ENCODE measurements at places on chromosomes 6 and 20.

DNA sequence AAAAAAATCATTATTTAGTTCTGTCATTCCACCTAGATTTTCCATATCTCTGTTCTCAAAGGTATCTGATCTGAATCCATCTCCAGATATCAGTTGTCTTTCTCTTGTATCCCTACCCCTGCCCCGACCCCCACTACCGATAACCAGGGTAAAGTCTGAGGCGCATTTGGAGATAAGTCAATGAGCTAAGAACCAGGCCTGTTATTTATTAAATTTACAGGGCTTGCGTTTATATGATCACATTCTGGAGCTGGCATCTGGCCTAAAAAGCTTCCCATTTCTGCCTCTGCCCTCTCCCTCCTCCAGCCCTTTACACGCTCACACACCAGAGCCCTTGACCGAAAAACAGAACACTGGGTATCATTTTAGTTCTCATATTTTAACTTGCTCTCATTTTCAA is 144.7 kb downstream of the ALDH8A1 start:
- no peak for DNase-seq

DNA sequence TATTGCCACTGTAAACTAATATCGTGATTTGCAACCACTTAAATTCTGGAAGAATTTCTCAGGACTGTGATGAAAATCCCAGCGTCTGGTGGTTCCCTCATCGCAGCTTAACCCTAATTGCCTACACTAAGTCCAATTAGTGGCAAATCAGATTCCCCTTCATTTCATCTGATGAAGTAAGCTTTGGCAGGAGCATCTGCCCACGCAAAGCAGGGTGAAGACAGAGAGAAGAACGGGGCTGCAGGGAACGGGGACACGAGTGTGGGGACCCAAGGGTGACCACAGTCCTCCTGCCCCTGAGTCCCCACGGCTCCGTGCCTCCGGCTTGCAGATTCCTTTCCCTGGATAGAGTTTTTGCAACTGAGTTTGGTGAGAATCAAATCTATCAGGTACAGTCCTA is 159.5 kb downstream of the LY86 start:
- no peak for DNase-seq

- DNase-seq = no peak
Observed at GRCh38 chr20:30288346-30288745, 969.1 kb upstream of the DEFB115 start.

GRCh38 chr6:155341130-155341828 is 27.0 kb upstream of the TFB1M start:
- no peak for DNase-seq

GRCh38 chr20:288956-289692 is 1.4 kb downstream of the C20orf96 start:
- DNase-seq = no peak

GRCh38 chr6:11389977-11390376 is 147.6 kb upstream of the TMEM170B start:
- DNase-seq = no peak

DNA sequence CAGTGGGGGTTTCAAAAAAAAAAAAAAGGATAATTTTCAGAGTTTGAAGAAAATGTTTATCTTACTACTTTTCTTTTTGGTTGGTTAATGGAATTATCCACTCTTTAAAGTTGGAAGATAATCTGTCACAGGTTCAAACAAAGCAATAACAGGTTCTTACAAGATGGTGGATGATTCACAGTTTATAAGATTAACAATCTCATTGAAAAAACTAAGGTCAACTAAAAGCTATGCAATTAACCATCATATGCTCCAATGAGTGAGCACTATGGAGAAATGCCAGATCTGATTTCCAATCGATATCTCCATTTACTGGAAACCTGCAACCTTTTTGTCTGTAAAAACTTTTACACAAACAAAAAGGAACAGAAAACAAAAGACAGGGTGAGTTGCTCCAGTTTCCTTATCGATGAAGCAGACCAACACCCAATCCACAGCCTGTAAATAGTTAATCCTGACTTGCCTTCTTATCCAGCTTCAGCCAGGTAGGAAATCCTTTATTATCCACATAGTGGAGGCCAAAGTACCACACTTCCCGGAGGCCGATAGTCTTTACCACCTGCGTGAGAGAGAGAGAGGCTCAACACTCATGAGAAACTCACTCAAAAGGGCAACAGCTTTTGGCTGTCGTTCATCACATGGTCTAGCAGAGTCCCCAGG is 32.4 kb downstream of the EZR start:
- no peak for DNase-seq

- DNase-seq = no peak
Observed at GRCh38 chr6:143125455-143125854, 64.8 kb downstream of the AIG1 start.

- no peak for DNase-seq
Observed at GRCh38 chr20:24785141-24786110, 163.6 kb upstream of the CST7 start.

DNA sequence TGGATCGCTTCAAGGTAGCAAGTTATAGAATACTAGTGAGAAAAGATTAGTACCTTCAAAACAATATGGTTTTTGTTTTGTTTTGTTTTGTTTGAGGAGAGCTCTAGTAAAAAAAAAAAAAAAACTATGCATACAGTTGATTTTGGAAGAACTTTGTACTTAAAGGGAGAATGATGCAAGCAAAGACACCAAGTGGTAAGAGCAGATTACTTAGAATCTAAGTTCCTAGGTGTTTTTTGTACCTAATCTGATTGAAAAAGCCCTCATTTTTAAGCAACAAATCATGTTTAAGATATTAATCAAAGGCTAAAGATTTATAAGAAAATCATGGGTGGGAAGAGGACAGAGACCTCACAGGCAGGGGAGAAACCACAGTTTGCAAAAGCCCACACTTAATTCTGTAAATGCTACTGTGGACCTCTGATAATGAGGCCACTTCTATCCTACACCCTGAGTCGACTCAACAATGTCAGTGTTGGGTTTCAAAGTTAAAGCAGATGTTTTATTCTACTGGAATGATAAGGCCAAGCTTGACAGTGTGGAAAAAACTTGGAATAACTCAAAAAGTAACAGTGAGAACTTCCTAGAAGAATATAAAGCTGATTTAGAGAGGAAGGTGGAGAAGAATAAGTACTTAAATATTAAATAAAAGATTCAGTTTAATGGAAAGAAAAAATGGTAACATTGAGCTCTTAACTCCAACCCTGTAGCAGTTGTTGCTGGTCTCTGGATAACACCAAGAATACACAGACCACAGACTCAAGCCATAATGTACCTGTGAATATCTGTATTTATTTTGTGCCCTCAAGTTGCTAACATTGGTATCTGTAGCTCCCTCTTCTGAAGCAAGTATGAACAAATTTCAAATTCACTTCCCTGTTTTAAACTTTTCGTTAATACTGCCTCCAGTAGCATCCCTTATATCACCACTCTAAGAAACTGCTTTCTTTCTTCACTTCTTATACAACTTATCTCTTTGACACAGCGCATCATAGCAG is 1047.8 kb downstream of the EPHA7 start:
- DNase-seq = no peak

DNA sequence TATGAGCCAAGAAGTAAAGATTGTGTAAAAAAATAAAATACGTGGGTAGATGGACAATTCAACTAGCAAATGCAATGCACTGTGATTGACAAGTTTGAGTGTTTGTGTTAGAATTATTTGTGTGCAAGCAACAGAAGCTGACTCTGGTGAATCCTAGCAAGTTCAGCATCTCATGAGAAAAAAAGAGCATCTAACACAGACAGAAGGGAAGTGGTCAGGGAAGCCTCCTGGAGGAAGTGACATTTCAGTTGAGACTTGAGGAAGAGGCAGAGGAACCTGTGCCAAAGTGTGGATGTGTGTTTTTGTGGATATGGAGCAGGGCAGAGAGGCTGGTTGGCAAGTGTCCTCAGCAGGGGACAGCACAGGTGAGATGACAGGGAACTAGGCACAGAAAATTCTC is 248.7 kb downstream of the ZNF217 start:
- DNase-seq = no peak

- DNase-seq = no peak
Observed at GRCh38 chr6:57019434-57019833, 27.1 kb upstream of the KIAA1586 start.

DNA sequence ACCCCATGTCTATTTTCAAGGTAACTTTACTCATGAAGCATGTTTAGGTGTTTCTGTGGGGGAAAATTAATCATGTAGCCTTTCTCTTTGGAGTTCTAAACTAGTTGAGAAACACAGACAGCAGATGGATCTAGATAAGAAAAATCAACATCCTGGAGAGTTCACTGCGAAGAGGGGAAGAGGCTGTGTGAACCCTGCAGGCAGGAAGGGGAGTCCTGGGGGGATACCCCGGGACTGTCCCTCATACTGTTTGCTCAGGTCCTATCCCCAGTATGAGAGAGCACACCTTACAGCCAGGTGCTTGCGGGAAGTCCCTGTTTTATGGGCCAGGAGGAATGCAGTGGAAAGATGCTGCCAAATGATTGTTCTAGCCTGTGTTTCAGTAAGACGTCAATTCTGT is 32.7 kb downstream of the CHMP4B start:
- DNase-seq = no peak

GRCh38 chr6:168403370-168404005 is 37.5 kb upstream of the SMOC2 start:
- DNase-seq = no peak

Measured in stimulated activated CD8-positive, alpha-beta memory T cell treated with anti-CD3 and anti-CD28 coated beads, Interleukin-15, amount 100 ng/mL, for 1 hour (primary cell).